Mucosa of gallbladder (tissue), 1 donor: ENCODE measurements at places on chromosomes 16 and 17. TPM values are rescaled to one million over a fixed set of nuclear protein-coding genes. Genes with fewer than 3 reads are reported as not detected.

GRCh38 chr17:4023220-4023619 lies 59.0 kb upstream of the ATP2A3 start:
- no peak for DNase-seq

GRCh38 chr16:72277749-72278148 lies 105.8 kb upstream of the PMFBP1 start:
- DNase-seq = no peak

GRCh38 chr16:79212114-79212791 lies 388.3 kb downstream of the MAF start:
- DNase-seq = no peak

The MAPT gene
- total RNA-seq = 11.0 TPM

The PLLP gene
- 206 TPM for total RNA-seq
